ENCODE measurements at places on chromosomes 1 and 21.

- DNase-seq, result no peak
Observed at GRCh38 chr1:203276916-203277545, 28.3 kb upstream of the BTG2 start.

DNA sequence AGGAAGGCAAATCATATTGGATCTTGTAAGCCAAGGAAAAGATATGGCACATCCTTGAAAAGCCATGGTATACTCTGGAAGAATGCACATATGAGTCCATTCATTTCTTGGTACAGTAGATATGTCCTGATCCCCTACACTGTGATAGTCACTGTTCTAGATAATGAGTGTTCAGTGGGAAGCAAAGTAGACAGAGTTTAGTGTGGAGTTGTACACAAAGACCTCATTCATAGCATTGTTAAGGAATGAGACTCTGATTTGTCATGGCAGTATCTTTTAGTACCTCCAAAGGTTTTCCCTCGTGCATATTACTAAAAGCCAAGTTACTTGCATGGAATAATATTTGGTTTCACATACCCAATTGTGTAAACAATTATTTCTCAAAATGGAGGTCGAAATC is 204.7 kb downstream of the NFIA start:
- no peak for DNase-seq

DNA sequence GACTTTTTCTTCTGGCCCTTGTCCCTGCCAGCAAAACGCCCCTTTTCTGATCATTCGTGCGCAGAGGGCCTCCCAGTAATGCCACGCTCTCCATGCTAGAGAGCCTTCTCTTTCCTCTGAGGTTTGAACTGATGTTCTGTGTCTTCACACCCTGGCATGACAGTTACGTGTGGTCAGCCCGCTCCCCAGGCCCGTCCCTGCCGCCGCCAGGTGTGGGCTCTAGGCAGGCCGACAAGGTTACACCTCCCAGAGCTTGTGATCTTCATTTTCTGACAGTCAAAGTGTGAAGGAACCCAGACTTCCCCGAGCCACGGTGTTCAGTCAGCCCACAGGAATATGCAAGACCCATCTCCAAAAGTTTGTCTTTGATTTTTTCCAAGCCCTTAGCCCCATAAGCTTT is 265.6 kb downstream of the TM2D1 start:
- no peak for DNase-seq

DNA sequence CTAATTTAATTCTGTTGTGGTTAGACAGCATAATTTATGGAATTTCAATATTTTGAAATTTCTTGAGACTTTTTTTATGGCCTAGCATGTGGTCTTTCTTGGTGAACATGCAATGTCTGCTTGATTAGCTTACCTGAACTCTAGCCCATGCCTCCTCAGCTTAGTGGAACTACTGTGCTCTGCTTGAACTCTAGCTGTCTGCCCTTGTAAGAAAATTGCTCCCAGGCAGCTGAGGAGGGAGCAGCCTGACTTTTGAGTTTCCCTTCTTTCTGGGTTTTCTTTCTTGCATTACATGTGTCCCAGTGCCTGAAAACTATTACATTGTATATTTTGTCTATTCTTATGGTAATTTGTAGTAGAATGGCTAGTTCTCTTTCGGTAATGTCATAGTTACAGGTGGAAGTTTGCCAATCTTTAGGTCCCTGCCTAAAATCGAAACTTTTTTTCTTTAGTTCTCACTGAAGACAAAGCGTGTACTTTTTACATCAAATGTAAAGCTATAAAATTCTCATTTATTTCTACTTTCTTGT is 105.3 kb downstream of the MAST2 start:
- DNase-seq, result no peak

- DNase-seq, result no peak
Observed at GRCh38 chr1:229295745-229296144, 24.8 kb downstream of the RAB4A start.

GRCh38 chr1:110477445-110477957 is 26.6 kb downstream of the PROK1 start:
- DNase-seq, result no peak

DNA sequence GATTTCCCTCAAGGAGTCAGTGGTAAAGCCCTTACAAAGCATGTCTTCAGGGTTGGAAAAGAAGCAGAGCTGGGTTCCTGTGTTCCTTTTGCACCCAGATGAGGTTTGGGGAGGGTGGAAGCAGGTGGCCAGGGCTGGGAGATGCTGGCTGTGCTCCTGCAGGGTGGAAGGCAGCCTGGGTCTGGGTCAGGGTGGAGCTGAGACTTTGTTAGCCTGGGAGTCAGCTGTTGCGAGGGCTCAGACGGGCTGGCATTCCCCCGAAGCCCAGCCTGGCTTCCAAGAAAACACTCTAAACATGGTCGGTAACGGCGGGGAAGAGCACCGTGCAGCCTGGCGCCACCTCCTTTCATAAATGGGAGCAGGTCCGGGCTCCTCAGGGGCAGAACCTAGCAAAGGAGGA is 43.7 kb upstream of the EPS8L3 start:
- DNase-seq, result no peak

DNA sequence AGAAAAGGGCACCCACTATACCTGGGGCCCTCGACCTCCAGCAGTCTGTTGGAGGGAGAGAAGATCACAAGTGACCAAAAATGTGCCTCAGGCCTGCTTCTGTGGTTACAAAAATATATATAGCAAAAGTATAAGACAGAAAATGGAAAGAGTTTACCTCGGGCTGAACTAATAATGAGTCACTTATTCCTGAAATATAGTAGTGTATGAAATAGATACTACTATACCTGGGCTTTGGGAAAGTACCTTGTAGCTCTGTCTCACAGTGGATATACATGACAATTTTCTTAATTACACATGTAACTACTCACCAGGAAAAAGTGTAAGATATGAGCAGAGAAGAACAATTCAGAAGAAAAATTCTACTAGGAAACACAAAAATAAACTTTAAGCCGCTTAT is 7.3 kb upstream of the APCS start:
- DNase-seq, result no peak

DNA sequence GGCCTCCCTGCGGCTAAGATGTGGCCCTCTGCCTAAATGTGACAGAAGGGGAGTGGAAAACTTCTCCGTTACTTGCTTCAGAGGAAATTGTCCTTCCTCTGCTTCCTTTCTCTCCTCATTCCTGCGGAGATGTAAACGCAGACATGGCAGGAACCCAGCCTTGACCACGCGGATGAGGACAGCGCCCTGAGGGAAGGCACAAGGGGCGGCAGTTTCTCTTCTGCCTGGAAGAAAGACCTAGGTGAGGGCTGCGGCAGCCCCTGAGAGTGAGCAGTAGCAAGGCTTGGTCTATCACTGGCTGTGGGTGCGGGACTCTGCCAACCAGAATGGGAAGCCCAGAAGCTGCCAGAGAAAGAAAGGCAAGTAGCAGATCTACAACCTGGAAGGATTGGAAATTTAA is 14.0 kb upstream of the CTPS1 start:
- DNase-seq, result no peak

DNA sequence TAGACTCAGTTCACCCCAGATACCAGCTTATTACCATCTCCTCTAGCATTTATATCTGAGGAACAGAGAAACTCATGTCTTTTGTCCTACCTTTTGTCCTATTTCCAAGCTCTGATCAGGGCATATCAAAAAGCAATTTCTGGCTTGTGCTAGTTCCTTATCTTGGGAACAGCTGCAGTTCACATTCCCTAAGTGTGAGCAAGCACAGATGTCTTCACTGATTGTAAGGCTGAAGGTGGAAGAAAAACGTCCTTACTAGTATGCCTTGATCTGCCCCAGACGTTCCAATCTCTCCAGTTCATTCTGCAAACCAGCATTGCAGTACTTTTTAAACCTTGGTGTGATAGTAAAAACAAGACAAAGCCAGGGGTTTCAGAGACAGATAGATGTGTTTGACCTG is 139.8 kb downstream of the NCAM2 start:
- no peak for DNase-seq

DNA sequence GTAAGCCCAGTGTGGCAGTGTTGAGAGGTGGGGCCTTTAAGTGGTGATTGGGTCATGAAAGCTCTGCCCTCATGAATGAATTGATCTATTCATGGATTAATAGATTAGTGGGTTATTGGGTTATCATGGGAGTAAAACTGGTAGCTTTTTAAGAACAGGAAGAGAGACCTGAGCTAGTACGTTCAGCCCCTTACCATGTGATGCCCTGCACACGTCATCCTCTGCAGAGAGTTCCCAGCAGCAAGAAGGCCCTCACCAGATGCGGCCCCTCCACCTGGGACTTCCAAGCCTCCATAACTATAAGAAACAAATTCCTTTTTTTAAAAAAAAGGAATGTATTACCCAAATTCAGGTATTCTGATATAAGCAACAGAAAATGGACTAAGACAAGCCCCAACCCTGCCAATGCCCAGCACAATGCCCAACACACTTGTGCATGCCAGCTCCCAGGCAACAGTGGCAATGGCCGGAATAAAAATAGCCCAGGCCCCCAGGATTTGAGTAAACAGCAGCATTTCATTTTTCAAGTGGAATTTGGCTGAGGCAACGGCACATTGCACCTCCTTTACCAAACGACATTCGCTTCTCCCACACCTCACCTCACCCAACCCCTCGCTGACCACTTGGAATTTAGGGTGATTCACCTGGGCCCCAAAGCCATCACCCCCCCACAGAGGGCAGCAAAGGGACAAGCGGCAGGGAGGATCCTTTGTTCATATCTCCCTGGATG is 215.9 kb downstream of the TOMM20 start:
- DNase-seq, result peak; percentile 9

GRCh38 chr1:30196872-30197638 is 526.3 kb downstream of the MATN1 start:
- DNase-seq, result no peak

DNA sequence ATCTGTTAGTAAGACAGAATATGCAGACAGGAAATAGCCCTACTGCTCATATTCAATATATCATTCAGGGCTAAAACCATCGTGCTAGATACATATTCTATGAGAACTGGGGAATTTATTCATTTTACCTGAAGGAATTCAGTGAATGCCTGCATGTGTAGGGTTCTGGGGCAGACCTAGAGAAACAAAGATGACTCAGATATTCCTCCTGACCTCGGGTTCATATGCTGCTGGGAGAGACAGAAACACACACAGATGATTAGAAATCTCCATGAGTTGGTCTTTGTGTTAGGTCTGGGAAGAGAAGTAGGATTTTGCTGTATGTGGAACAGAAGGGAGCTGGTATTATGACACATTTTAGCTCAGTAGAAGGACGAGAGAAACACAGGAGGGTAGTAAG is 176.5 kb upstream of the ST6GALNAC5 start:
- no peak for DNase-seq

DNA sequence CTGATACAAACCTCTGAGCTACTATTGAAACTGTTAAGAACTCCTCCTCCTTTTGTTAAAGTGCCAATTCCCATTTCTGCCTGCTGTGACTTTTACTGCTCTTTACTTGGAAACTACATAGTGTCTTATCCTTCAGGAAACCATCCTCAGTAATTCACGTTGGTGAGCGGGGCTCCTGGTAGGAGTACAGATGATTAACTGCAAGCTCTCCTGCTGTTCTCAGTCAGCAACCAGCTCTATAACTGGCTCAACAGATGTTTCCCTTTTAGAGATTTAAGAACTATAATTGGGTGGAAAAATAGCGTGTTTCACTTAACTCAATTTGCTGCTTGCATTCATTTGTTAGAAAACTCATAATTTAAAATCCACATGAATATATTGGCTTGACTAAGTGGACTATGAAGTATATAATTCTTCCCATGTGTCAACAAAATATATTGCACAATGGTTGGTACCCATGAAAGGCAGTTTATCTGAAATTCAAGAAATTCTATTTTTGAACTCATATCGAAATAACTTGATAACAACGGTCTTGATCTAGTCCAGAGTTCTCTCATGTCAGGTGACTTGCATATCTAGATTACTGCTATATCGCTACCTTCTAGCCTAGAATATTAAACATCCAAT is 574.0 kb downstream of the KCNT2 start:
- DNase-seq, result no peak

Measured in T-cell (primary cell).